ENCODE measurements at places on chromosomes 6 and 20.

GRCh38 chr6:111080698-111081097 lies 6.6 kb upstream of the SLC16A10 start:
- no peak for DNase-seq

DNA sequence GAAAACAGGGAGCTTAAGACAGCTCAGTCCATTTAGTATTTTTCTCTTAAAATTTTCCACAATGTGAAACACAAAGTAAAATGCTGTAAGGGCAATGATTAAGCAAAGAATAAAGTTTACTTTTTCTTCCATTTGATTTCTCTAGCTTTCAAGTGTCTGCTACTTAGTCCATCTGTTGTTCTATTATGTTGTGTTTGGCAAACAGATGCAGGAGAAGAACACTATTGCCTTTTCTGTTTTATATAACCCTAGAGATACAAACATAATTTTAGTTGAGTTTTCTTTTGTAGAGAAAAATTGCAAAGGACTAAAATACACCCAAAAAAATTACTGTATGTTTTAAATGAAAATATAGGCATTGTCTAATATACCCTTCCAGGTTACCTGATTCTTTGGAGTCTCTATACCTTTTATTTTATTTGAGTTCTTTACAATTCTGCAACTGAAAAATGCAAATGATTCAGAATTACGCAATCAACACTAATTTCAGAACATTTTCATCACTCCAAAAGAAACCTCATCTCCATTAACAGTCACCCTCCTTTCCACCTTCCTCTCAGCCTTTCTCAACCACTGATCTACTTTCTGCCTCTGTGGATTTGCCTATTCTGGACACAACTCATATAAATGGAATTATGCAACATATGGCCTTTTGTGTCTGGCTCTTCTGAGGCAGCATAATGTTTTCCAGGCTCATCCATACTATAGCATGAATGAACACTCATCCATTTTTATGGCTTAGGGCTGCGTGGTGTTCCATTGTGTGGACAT lies 96.9 kb downstream of the MKKS start:
- no peak for DNase-seq

- no peak for DNase-seq
Observed at GRCh38 chr6:61867635-61868034, 418.4 kb downstream of the KHDRBS2 start.

DNA sequence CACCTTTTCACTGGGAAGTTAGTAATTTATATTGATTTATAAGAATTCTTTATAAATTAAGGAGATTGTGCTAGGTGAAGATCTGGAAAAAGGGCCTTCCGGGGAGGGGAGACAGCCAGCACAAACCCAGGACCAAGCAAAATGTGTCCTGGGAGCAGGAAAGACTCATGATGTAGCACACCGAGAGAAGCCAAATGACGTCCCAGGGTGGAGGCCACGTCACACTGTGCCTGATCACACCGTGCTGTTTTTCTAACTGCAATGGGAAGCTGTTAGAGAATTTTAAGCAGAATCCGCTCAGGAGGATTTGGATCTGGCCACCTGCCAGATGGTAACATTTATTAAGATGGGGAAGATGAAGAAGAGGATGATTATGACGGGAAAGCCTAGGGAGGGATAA lies 72.7 kb upstream of the AKAP12 start:
- DNase-seq, result no peak

- no peak for DNase-seq
Observed at GRCh38 chr20:39837561-39837960, 851.5 kb downstream of the MAFB start.

DNA sequence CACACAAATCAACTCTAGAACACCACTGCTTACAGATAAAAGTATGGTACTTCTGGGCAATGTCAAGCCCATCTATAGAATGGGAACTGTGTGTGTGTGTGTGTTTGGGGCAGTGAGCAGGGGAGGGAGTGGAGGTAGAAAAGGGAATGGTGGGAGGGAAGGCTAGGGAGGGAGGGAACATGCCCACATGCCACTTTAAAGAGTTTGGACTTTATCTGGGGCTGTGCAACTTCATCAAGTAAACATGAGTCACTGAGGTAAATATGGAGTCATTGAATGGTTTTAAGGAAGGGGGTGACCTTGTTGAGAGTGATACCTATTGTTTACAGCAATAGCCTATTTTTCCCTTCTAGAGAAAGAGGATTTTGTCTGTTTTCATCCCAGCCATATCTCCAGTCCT lies 22.5 kb upstream of the RNGTT start:
- no peak for DNase-seq

DNA sequence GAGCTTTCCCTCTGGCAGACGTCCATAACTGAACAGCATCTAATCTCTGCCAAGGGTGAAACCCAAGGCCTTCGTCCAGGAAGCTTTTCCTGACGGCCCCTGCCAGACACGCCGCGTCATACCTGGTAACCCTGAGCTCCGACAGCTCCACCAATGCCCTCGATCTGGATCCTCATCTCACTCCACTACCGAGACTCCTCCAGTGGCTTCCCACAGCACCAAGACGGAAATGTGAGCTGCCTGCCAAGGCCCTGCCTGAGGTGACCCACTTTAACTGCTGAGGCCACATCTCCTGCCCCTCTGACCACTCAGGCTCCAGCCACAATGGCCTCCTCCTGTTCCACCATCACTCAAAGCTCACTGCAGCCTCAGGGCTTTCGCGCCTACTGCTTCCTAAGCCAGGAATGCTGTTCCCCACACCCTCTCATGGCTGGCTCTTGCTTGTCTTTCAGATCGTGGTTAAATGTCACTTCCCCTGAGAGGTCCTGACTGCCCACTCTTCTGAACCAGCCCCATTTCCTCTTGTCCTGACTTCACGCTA lies 143.2 kb downstream of the PREX1 start:
- no peak for DNase-seq

- DNase-seq, result no peak
Observed at GRCh38 chr20:25685276-25686080, 11.2 kb downstream of the ZNF337 start.

GRCh38 chr20:43102394-43102793 lies 87.3 kb downstream of the PTPRT start:
- no peak for DNase-seq

- DNase-seq, result no peak
Observed at GRCh38 chr6:80321011-80321410, 214.5 kb downstream of the BCKDHB start.

DNA sequence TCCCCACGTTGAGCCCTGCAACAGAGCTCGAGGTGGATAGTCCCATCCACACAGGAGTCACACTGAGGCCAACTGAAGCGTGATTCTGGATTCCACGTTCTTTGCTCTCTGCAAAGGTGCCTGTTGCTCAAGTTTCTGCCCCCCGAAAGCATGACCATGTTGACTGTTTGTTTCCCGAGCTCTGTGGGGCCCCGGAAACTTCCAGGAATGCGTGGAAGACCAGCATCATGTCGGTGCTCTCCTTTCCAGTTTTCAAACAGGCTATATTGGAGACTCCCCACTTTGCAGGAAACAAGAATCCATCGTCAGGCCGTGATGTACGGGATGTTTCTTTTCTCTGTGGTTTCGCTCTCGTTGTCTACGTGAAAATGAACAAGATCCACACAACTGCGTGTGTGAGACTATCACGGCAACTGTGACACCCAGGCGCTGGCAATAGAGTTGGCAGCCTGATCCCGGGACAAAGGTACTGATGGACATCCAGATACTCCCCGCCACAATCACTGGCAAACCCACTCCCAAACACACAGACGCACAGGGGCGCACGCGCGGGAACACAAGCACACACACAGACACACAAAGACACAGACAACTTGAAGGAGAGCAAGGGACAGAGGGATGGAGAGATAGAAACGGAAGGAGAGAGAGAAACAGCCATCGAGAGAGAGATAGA lies 444.6 kb upstream of the DEFB115 start:
- DNase-seq, result no peak

DNA sequence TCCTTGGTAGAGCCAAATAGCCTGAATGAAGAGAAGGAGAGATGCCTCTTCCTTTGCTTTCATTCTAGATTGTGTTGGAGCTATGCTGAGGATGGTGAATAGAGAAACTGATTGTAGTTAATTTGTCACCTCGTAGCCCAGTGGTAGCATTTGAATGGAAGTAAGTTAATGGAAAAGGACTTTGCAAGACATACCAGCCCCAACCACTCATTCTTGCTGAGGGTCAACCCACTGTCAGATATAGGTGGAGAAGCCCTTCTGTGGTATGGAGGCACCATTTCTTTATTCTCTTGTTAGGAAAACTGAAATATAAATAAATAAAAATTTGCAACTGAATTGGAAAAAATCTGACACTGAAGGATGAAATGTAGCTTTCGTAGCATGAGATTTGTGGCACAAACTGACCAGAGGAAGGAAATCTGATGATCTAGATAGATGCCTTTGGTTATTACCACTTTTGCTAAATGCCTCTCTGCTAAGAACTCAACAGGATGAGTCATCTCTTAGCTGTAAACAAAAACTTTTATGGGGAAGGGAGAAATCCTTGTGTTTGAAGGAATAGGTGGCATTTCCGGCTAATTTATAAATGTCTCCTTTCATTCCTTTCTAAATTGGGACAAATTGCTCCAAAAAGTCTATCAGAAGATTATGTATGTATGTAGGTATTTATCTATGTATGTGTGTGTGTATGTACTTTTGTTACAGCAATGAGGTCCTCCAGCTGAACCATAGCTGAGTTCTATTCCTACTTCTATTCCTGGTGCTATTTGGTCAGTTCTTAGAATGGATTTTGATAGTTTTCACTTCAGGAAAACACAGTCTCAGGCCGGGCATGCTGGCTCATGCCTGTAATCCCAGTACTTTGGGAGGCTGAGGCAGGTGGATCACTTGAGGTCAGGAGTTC lies 76.5 kb upstream of the SUPT3H start:
- DNase-seq, result no peak

DNA sequence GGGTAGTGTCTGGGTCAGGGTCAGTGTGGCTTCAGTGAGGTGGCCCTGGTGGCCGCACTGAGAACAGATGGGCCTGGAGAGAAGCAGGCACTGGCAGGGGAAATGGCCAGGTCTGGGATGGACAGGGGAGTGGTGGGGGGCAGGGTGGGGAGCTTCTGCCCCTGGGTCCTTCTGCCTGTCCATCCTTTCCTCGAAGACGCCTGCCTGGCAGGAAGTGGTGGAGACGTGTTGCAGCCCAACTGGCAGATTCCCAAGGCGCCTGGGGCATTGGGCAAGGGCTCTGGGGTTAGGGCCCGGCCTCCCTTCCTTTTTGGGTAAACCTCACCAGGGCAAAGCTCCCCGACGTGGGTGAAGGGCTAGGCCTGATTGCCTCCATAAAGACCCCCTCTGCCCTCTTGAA lies 10.4 kb downstream of the SRC start:
- no peak for DNase-seq

DNA sequence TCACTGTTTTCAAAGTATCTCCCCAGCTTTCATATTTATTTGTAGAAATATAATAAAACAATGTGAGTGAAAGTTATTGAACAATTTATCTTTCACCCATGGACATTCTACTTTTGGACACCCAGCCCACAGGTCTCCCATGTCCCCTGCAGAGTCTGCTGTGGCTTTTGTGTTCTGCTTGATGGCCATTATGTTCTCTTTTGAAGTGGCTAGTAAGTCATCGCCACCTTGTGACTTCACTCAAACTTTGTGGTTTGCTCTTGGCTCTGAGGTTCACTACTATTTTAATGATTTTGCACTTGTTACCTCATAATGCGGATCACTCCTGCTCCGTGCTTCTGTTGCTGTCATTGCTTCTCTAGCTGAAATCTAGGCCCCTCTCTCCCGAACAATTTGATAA lies 10.2 kb upstream of the DEFB113 start:
- no peak for DNase-seq

DNA sequence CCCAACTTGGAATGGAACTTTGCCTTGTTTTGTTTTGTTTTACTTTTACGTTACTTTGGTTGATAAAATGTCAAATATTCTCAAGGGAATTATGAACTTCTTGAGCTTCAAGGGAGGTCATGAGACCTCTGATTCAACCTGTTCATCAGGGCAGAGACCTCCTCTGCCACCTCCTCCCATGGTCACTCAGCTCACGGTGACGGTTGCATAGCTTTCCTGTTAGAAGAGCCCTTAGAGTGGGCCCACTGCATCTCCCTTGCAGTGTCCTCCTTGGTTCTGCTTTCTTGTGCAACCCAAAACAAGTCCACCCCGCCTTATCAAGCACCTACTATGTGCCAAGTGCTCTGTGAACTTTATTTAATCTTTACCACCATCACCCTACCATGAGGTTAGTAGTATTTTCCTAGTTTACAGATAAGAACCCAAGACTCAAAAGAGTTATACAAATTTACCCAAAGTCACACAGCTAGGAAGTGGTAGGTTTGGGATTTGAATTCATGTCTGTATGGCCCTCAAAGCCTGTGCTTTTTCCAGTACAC lies 15.5 kb downstream of the TM9SF4 start:
- no peak for DNase-seq

DNA sequence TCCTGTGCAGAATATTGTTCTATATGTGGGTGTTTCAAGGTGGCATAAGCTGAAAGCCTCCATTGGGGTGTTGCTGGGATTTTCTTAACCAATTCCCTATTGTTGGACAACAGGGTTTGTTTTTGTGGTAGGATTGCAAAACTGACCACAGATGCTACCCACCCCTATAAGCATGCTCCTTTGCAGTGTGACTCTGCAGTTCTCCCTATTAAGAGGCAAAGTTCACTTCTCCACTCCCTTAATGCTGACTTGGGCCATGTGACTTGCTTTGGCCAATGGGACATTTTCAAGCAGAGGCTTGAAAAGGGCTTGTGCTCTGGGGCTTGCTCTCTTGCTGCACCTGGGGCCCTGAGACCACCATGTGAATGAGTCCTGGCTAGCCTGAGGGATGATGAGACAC lies 8.5 kb upstream of the ANGPT4 start:
- DNase-seq, result no peak

DNA sequence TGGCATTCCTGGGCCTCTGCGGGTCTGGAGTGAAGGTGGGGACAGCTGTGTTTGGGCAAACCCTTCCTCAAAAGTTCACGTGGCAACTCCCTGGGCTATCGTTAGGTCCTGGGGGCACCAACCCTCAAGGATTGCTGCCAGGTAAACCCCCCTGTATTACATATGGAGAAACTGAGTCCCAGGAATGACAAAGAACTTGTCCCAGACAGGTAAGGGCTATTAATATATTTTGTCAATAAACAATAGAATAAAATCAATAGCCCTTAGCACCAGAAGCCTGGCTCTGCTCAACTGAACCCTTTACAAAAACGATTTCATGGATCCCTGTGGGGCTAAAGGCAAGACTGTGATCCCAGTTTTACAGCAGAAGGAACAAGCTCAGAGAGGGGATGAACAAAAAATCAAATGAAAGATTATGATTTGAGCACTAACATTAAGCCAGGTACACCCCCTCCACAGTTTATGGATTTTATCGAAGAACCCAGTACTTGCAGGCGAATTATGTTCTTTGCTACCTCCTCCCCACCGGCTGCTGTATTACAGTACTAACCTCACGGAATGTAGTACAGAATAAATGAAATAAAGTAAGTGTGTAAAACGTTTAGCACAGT lies 2.7 kb downstream of the ID1 start:
- no peak for DNase-seq

- no peak for DNase-seq
Observed at GRCh38 chr6:47245745-47246371, 63.8 kb downstream of the TNFRSF21 start.

DNA sequence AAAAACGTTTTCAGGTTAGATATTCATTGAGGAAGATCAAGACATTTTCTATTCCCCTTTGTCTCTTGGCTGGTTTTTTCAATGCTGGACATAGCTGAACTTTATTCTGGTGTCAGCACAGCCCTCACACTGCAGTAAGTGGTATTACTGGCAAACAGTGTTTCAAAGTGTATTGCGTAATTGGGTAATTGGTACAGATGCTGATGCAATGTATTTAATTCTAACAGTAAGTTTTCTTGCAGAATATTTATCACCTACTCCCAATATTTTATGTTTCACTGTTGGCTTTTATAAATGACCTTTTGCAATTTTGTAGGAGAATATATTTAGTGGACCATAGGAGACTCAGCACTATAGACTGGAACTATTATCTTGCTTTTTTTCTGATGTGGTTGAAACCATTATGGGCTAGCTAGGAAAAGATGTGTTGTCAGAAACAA lies 287.6 kb upstream of the SOX4 start:
- DNase-seq, result no peak
